T-helper 17 cell (primary cell): ENCODE measurements at places on chromosomes 2 and 18. TPM values are rescaled to one million over a fixed set of nuclear protein-coding genes. Genes with fewer than 3 reads are reported as not detected.

DNA sequence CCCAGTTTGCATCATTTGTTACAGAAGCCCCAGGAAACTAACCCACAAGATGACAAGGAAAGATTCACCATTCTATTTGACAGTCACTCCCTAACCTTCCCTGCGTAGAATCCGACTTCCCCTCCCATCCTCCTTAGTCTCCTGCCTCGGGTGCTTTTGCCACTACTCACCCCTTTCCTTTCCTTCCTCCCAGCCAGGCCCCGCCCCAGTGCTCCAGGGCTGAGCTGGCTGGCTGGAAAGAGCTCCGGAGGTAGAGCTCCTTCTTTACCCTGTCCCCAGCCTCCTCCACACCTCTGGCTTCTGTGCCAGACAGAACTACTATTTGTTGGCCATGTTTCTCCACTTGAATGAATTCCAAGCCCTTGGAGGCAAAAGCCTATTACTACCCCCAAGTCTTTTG, 317.6 kb upstream of the NCKAP5 start:
- peaks cover 9% of the 10 kb centered on the region for H3K4me1 ChIP-seq
- H3K27me3 ChIP-seq, result peaks cover 42% of the 10 kb centered on the region
- H3K4me3 ChIP-seq, result no peak overlapping the region
- H3K27ac ChIP-seq, result no peak overlapping the region
- H3K36me3 ChIP-seq, result peaks cover 6% of the 10 kb centered on the region
- no peak for DNase-seq

DNA sequence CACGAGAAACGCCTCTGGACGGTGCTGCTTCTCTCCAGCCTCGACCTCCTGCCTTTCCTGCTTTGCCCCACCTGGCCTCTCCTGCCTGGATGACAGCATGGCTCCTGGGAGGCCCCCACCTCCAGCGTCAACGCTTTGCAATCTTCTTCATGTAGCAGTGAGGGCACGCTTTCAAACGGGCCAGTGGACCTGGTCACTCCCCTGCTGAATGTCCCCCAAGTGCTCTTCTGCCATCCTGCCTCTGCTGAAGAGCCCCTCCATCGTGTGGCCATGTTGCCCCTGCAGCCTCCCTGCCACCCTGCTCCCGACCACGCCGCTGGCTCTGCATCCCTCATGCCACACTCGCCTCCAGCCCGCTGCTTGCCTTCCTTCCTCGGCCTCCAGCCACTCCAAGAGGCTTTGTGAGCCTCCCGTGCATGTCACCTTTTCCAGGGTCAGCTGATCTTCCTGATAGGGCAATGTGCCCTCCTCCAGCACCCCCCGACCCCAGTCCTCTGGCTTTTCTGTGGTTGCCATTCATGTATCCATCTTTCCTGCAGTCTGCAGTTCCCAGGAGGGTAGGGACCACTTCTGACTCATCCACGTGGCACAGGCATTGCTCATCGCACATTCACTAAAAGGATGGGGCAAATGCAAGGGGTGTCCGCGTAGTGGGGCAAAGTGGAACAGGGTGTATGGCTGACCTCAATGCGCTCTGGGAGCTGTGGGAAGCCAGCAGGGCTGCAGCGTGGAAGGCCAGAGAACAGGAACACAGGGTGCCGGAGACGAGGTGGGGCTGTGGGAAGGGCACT, 268.8 kb downstream of the TWIST2 start:
- peak overlapping the region; percentile 60 for H3K4me3 ChIP-seq
- H3K27me3 ChIP-seq, result no peaks in the 10 kb centered on the region
- H3K36me3 ChIP-seq, result peaks cover 4% of the 10 kb centered on the region
- no peak for DNase-seq
- H3K27ac ChIP-seq, result peak overlapping the region; percentile 88
- H3K4me1 ChIP-seq, result peaks cover 35% of the 10 kb centered on the region

DNA sequence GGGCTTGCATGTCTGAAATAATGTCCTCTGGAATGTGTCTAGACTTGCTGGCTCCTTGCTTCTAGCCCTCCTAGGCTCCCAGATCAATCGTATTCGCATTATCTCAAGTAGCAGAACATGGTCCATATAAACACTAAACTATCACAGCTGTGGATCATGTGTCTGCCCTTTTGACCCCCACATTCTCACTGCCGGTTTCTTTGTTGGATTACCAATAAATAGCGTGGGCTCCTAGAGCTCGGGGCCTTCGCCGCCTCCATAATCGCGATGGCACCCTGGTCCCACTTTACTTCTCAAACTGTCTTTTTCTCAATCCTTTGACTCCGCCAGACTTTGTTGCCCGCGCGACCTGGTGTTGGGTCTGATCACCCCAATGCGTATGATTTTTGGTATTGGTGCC, 6.3 kb upstream of the SCYGR8 start:
- H3K36me3 ChIP-seq, result peaks cover 4% of the 10 kb centered on the region
- H3K4me3 ChIP-seq, result no peak overlapping the region
- H3K27ac ChIP-seq, result no peak overlapping the region
- H3K4me1 ChIP-seq, result peaks cover 3% of the 10 kb centered on the region
- H3K27me3 ChIP-seq, result peaks cover 26% of the 10 kb centered on the region

GRCh38 chr2:110173523-110173922, 31.3 kb downstream of the NPHP1 start:
- DNase-seq, result no peak
- H3K4me3 ChIP-seq, result no peak overlapping the region
- peaks cover 7% of the 10 kb centered on the region for H3K4me1 ChIP-seq

DNA sequence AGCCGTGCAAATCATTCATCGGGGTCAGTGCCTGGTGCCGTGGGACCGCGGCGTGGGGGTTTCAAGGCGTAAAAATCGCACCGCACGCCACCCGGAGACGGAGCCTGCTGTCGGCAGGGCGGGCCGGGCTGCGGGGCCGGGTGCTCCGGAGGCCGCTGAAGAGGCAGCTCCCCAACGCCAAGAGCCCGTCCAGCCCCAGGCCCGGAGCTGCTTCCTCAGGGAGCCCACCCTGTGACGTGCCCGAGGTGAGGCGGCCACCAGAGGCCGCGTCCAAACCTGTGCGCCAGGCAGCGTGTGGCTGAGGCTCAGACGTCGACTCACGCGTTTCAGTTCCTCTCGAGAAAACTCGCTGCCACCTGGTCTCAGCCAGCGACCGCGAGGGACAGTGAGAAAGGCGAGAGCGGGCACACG, 98.1 kb downstream of the NFATC1 start:
- no peak for DNase-seq
- no peak overlapping the region for H3K4me3 ChIP-seq

- no peak for DNase-seq
- H3K4me3 ChIP-seq, result no peak overlapping the region
- no peaks in the 10 kb centered on the region for H3K36me3 ChIP-seq
These were observed 293.9 kb downstream of the KIAA1328 start for GRCh38 chr18:37122877-37123276.

The GPR55 gene
- 3.8 TPM for total RNA-seq

The C18orf63 gene
- not detected for total RNA-seq

The NETO1 gene
- total RNA-seq, result not detected

- peak within 1 kb of the TSS; percentile 78 for H3K4me3 ChIP-seq
- H3K36me3 ChIP-seq, result peaks cover 4% of the 10 kb centered on the region
- H3K4me1 ChIP-seq, result peaks cover 17% of the 10 kb centered on the region
- H3K27me3 ChIP-seq, result peaks cover 71% of the 10 kb centered on the region
These were observed at the start of gene MYCN for GRCh38 chr2:15939854-15940660. TSS of gene MYCN (plus strand) at chr2:15940550. CDS start at chr2:15942065, 1,515 bp downstream.

The TMEM163 gene
- total RNA-seq, result 1.3 TPM

The CREB1 gene
- total RNA-seq, result 73.7 TPM

The ZNF385B gene
- not detected for total RNA-seq

- peak within 1 kb of the TSS; percentile 62 for H3K27ac ChIP-seq
- no peaks in the 10 kb centered on the region for H3K36me3 ChIP-seq
- peaks cover 17% of the 10 kb centered on the region for H3K27me3 ChIP-seq
- H3K4me1 ChIP-seq, result peaks cover 12% of the 10 kb centered on the region
These were observed at the start of gene ERICH2 for GRCh38 chr2:170770008-170770605. TSS of gene ERICH2 (plus strand) at chr2:170770378. CDS start at chr2:170770682, 304 bp downstream.

The TANC1 gene
- 2.6 TPM for total RNA-seq

GRCh38 chr2:220940646-220941045, 631.5 kb downstream of the EPHA4 start:
- peaks cover 6% of the 10 kb centered on the region for H3K4me1 ChIP-seq
- H3K4me3 ChIP-seq, result no peak overlapping the region
- peaks cover 4% of the 10 kb centered on the region for H3K27me3 ChIP-seq
- DNase-seq, result no peak
- no peaks in the 10 kb centered on the region for H3K36me3 ChIP-seq

GRCh38 chr2:51633073-51633472, 601.1 kb upstream of the NRXN1 start:
- H3K27me3 ChIP-seq, result no peaks in the 10 kb centered on the region
- DNase-seq, result no peak
- H3K4me1 ChIP-seq, result no peaks in the 10 kb centered on the region

GRCh38 chr2:186827411-186827810, 21.6 kb downstream of the ZSWIM2 start:
- DNase-seq, result no peak
- no peak overlapping the region for H3K27ac ChIP-seq
- H3K4me3 ChIP-seq, result no peak overlapping the region

DNA sequence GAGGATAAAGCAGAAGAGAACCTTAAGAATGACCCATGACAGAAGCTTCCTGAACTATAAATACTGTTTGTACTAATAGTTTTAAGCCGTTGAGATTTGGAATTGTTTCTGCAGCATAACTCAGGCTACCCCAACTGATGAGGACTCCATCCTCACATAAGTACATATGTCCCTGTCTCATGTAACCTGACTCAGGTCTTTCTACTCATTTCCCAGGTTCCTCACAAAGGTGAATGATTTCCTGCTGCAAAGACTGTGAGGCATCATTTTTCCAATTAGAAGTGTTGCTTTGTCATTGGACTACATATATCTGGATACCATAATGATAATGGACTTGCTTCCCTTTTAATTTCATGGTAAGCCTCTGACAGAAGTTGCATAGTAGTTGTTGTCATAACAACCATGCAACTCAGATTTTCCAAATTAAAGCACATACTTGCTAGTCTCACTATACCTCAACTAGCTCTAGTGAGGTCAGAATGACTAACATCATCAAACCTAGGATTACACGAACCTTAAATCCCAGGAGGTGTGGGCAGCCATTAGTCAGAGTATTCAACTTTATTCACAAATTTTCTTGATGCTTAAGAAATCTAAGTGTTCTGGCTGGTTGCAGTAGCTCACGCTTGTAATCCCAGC, 38.0 kb upstream of the NEDD4L start:
- H3K27ac ChIP-seq, result no peak overlapping the region
- H3K27me3 ChIP-seq, result peaks cover 50% of the 10 kb centered on the region
- no peak overlapping the region for H3K4me3 ChIP-seq
- H3K36me3 ChIP-seq, result peaks cover 2% of the 10 kb centered on the region

DNA sequence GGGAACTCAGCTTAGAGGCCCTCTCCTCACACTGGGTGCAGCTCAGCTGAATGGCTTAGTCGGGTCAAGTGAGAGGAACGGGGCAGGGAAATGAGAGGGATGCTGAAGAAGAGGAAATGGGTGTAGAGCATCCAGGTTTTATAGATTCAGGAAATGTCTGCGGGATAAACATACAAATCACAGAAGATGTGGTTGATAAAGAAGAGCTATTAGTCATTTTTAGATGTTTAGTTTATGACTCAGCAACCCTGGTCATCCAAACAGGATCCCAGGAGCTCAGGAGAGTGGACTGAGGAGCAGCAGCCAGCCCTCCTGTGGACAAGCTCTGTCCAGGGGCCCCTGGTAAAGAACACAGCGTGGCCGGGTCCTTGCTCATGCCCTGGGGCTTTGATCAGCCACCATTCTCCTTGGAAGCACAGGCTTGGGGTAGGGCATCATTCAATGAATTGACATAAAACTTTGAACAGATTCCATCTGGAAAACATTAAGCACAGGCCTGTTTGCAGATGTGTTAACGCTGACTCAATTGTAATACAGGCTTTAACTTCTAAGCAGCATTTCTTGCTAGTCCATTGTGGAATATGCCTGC, 83.0 kb downstream of the NPAS2 start:
- H3K4me3 ChIP-seq, result no peak overlapping the region
- peak overlapping the region; percentile 2 for H3K27ac ChIP-seq
- H3K4me1 ChIP-seq, result peaks cover 8% of the 10 kb centered on the region
- peaks cover 4% of the 10 kb centered on the region for H3K27me3 ChIP-seq

The FIGN gene
- not detected for total RNA-seq

DNA sequence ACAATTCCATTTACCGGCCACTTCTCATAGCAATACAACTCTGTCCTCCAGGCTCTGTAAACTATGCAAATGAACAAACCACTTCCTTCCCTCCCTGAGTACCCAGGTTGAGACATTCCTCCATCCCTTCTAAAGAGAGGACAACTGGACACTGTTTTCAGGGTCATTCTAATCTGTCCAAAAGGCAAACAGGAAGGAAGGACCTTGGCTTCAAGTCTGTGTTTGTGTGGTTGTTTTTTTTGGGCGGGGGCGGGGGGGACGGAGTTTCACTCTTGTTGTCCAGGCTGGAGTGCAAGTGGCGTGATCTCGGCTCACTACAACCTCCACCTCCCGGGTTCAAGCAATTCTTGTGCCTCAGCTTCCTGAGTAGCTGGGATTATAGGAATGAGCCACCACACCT, 3.3 kb downstream of the TFCP2L1 start:
- no peak for DNase-seq
- H3K36me3 ChIP-seq, result no peaks in the 10 kb centered on the region
- peaks cover 42% of the 10 kb centered on the region for H3K27me3 ChIP-seq
- peaks cover 6% of the 10 kb centered on the region for H3K4me1 ChIP-seq
- no peak overlapping the region for H3K27ac ChIP-seq

The NTSR2 gene
- total RNA-seq, result not detected

The SP100 gene
- 246 TPM for total RNA-seq

GRCh38 chr18:63307551-63308200, 11.9 kb downstream of the BCL2 start:
- no peaks in the 10 kb centered on the region for H3K27me3 ChIP-seq
- H3K4me3 ChIP-seq, result peak overlapping the region; percentile 33
- peaks cover 6% of the 10 kb centered on the region for H3K36me3 ChIP-seq
- no peak for DNase-seq

DNA sequence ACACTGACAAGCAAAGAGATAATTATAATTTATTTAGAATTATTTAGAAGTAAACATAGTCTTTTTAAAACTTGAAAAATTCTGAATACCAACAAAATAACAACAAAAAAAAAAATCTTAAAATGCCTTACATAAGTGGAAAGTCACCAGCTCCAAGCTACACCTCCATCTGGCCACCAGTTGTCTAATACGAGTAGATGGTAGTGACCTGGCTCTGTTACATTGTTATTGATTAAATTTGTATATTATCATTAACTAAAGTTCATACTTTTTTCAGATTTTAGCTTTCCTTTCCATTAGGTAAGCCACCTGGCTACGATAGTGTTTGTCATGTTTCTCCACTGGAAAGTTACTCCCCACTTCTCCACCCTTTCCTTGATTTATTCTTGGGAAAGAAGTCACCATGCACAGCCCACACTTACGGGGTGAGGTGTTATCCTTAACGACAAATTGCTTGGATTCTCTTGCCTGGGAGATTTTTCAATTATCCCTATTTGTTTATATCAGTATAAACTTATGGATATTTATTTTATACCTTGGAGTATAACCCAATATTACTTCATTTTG, 464.5 kb upstream of the CHAC2 start:
- no peaks in the 10 kb centered on the region for H3K36me3 ChIP-seq
- H3K27ac ChIP-seq, result no peak overlapping the region
- H3K27me3 ChIP-seq, result no peaks in the 10 kb centered on the region
- no peak overlapping the region for H3K4me3 ChIP-seq
- no peaks in the 10 kb centered on the region for H3K4me1 ChIP-seq
- no peak for DNase-seq
